ENCODE measurements at places on chromosomes 13 and 19.

GRCh38 chr19:17624314-17624991 lies 63.7 kb downstream of the UNC13A start:
- DNase-seq: no peak

GRCh38 chr13:97851269-97851668 lies 102.2 kb upstream of the IPO5 start:
- DNase-seq: no peak

GRCh38 chr13:44274771-44275205 lies 98.8 kb upstream of the SERP2 start:
- no peak for DNase-seq

- DNase-seq: no peak
These were observed 1590.0 kb upstream of the PCDH20 start for GRCh38 chr13:63005625-63006024.

Data from NCI-H2227 treated with DMSO at 0.1 percent for 48 hours (cell line).